ENCODE measurements at places on chromosomes 11 and 22.

GRCh38 chr11:60786811-60787567 is 1.9 kb downstream of the MS4A10 start:
- DNase-seq = no peak

DNA sequence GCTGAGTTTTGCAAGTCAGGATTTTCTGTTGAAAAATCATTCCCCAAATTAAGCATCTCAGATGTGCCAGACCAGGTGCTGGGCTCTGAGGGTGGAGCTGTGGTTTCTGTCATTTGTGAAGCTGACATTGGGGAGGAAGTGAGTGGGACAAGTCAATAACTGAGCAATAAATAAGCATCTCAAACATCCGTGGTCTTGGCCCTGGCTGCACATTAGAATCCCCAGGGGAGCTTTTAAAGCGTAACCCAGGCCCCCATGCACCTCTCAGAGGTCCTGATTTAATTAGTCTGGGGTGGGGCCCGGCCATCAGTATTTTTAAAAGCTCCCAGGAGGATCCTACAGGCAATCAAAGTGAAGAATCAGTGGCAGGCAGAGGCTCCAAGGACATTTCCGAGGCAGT is 420.0 kb downstream of the MN1 start:
- no peak for DNase-seq

- peak; percentile 53 for DNase-seq
These were observed 60.9 kb upstream of the CLMP start for GRCh38 chr11:123255909-123256308.

GRCh38 chr22:49303781-49304461 is 523.8 kb downstream of the BRD1 start:
- DNase-seq = no peak

DNA sequence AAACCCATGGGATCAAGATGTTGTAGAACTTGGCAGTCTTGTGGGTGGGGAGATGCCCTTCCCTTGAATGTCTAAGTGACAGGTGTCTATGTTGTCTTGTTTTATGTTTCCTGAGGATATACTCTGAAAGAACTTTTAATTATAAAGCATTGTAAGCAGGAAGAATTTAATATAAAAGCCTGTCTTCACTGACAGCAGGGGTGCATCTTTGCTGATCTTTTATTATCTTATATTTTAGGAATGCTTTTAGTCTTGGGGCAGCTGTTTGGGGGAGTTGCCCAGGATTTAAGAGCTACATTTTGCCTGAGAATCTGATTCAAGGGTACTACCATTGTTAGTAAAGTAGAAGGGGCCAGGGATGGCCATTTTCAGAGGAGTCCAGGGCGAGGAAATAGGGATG is 43.4 kb downstream of the IRAG1 start:
- no peak for DNase-seq

GRCh38 chr11:132586801-132587200 is 945.5 kb downstream of the OPCML start:
- DNase-seq = peak; percentile 87

GRCh38 chr11:122673701-122674100 is 18.2 kb downstream of the UBASH3B start:
- DNase-seq = no peak

GRCh38 chr22:48333816-48334735 is 1493.6 kb downstream of the BRD1 start:
- no peak for DNase-seq

DNA sequence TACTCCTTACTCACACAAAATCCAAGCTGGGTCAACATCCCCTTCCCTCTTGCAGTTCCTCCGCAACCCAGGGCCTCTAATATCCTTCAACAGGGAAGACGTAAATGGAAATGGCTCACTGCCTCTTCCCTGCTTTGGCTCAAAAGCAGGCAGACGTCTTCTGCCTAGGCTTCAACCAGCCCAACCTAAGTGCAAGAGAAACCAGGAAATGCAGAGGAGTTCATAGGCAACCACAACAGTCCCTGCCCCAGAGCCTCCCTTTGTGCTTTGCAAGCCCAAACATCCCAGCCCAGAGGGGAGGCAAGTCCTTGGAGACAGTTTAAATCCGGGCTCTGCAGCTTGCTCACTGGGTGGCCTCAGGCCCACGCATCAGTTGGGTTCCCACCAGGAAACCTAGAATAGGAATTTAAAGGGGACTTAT is 33.3 kb downstream of the CD6 start:
- DNase-seq = no peak

DNA sequence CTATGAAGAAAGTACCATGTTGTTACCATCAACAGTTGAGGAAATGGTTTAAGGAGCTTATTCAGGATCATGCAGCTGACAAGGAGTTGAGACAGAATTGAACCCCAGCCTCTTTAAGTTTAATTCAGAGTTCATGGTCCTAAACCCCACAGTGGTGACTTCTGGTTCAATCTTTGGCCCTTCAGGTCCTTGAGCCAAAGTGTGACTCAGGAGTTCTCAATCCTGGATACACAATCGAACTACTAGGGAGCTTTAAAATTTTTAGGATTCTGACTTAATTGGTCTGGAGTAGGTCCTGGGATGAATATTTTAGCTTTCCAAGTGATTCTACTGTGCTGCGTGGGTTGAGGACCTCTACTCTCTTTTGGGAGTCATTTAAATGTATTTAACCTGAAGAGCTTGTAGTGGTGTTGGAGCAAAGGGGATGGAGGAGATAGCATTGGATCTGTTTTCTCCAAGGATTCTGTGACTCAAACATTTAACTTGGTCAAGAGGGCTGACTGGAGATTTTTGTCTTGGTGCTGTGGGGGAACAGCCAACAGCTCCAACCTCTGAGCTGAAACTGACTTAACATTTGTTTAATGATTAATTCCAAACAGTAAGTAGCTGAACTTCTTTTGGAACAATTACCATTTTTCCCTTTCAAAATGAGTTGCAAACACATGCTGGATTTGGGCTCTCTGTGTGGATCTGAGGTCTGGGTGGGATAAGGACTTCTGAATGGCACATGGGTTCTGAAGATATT is 80.1 kb downstream of the INSC start:
- DNase-seq = no peak

DNA sequence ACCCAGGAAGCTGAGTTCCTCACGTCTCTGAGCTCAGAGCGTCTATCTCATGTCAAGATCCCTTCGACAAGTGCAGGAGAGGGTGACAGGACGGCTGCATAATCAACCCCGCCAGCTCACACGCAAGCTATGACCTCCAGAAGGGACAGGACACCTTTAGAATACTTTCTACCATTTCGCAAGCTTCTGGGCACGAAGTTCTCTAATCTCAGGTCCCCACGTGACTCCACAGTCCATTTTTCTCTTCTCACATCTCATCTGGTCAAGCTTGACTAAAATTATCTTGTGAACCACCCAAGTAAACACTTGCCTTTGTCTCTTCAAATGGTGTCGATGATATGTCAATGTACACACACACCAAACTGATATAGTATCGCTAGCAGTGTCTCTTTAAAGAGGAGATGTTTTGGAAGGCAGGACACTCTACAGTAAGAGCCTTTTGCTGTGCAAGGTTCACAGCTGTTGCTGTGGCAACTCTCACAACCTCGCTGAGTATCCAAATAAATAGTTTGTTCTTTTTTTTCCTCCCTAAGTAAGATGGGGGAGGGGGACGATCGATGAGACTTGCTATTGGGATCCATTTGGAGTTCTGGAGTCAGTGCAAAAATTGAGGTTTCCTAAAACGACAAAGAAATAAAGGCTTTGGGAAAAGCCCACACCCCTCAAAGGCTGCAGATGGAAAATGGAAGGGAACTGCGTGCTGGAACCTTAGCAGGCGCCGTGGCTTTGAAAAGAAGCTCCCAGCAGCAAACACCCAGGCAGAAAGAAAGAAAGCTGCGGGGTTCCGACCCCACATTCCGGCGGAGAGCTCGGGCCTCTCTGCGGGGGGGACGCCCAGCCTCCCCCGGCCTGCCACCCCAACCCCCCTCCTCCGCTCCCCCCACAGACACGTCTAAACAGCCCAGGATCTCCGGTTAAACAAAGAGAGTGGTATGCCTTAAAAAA is 215.4 kb upstream of the UBASH3B start:
- no peak for DNase-seq

DNA sequence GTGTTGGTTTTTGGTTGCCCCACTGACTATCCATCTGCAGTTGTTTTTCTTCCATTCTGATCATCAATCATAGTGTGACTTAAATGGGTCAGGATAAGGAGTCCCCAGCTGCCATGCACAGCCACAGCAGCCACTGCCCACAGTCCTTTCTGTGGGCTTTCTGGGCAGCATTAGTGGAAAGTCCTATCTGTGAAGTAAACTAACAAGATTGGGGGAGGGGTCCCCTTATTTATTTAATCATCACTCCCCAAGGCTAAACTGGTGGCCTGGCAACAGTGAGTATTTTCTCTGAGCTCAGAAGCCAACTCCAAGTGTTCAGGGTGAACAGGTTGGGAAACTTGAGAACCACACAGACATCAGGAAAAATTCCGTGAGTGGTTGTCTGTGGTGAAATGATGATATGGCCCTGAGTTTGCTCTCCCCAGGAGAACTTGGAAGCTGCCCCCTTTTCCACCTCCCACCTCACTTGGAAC is 145.0 kb downstream of the CCDC34 start:
- no peak for DNase-seq

DNA sequence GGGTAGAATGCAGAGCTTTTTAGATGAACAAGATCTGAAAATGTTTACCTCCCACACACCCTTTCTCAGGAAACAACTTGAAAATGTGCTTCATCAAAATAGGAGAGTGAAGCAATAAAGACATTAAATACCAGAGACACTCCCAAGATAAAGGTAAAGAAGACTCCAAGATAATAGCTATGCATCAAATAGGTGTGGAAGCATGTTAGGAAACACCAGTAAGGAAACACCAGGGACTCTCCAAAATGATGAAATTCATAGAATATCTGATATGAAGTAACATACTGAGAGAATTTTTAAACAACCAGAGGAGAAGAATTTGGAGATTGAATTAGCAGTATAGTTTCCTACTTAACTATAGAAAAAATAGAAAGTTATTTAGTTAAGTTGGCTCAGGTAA is 57.0 kb downstream of the OR10A6 start:
- no peak for DNase-seq

DNA sequence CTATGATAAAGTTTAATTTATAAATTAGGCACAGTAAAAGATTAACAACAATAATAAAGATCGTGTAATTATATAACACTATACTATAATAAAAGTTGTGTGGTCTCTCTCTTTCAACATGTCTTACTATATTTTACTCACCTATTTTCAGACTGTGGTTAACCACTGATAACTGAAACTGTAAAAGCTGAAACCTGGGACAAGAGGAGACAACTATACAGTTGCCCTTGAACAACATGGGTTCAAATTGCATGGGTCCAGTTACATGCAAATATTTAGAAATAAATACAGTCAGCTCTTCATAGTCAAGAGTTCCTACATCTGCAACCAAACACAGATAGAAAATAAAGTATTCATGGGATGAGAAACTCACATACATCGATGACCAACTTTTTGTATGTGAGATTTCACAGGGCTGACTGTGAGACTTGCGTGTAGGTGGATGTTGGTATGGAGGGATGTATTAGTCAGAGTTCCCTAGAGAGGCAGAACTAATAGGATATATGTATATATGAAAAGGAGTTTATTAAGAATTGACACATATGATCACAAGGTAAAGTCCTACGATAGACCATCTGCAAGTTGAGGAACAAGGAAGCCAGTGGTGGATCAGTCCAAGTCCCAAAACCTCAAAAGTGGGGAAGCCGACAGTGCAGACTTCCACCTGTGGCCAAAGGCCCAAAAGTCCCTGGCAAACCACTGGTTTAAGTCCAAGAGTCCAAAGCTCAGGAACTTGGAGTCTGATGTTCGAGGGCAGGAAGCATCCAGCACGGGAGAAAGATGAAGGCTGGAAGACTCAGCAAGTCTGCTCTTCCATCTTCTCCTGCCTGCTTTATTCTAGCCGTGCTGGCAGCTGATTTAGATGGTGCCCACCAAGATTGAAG is 359.5 kb downstream of the INSC start:
- no peak for DNase-seq

DNA sequence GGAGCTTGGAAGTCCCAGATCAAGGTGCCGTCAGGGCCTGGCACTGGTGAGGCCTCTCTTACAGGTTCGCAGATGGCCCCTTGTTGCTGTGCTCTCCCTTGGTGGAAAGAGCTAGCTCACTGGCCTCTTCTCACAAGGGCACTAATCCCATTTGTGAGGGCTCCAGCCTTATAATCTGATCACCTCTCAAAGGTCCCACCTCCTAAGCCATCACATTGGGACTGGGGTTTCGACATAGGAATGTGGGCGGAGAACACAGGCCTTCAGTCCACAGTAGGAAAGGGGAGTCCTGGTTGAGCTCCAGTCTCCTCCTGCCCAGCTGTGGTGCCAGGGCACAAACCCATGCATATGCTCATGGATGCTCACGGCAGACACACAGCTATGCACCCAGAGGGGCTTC is 14.0 kb upstream of the LRRC32 start:
- no peak for DNase-seq

GRCh38 chr22:44685384-44686056 is 16.5 kb upstream of the PRR5 start:
- no peak for DNase-seq

DNA sequence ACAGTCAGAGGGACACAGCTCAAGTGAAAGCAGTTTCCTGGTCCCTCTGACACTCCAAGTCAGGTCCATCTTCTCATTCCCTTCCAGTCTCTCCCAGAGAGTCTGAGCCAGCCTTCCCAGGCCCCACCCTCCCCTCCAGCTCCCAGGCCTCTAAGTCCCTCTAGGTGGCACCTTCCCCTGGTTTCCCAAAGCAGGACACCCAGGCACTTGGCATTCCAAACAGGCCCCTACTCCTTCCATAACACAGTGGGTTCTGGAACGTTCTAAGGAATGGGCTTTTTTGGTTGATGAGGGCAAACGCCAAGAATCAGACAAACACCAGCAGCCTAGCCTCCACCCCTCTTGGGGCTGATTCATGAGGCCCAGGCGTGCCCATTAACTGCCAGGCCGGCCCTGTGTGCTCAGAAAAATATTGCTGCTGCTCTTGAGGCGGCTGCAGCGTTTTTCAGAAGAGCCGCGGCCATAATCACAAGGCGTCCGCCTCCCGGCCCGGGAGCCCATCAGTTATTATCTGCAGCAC is 418.7 kb downstream of the SOX6 start:
- no peak for DNase-seq

- DNase-seq = no peak
These were observed 181.4 kb upstream of the MTMR2 start for GRCh38 chr11:96105197-96105895.

Measured in cerebellum (tissue), 4 donors.